Esophagus muscularis mucosa (tissue), 4 donors: ENCODE measurements at places on chromosomes 2 and 18. TPM values are rescaled to one million over a fixed set of nuclear protein-coding genes. Genes with fewer than 3 reads are reported as not detected.

DNA sequence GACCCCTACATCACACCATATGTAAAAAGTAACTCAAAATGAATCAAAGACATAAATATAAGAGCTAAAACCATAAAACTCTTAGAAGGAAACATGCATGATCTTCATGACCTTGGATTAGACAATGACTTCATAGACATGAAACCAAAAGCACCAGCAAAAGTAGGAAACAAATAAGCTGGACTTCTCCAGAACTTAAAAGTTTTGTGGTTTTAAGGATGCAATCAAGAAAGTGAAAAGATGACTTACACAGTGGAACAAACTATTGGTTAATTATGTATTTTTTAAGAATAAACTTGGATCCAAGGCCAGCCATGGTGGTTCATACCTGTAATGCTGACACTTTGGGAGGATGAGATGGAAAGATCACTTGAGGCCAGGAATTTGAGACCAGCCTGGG lies 150.2 kb downstream of the GALNT1 start:
- DNase-seq, result no peak

- DNase-seq, result no peak
Observed at GRCh38 chr2:60725466-60725865, 30.6 kb upstream of the PAPOLG start.

- DNase-seq, result no peak
Observed at GRCh38 chr2:228629251-228629650, 447.8 kb upstream of the SPHKAP start.

DNA sequence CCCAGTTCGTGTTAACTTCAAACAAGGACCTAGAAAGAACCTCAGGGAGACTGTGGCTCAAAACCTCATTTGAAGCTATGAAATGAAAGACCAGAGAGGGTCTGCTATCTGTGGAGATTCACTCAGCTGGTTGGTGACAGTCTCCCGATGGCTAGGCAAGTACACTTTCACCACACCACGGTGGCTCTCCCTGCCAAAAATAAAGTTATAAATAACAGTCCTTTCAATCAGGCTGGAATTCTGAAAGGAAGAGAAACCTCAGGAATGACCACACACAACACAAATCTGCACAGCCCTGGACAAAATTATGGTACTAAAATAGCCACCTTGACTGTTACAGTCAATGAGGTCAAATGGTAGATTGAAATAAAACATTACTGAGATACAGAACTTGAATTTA lies 160.3 kb upstream of the ACAA2 start:
- no peak for DNase-seq

GRCh38 chr18:53817976-53818950 lies 406.2 kb downstream of the MBD2 start:
- no peak for DNase-seq

DNA sequence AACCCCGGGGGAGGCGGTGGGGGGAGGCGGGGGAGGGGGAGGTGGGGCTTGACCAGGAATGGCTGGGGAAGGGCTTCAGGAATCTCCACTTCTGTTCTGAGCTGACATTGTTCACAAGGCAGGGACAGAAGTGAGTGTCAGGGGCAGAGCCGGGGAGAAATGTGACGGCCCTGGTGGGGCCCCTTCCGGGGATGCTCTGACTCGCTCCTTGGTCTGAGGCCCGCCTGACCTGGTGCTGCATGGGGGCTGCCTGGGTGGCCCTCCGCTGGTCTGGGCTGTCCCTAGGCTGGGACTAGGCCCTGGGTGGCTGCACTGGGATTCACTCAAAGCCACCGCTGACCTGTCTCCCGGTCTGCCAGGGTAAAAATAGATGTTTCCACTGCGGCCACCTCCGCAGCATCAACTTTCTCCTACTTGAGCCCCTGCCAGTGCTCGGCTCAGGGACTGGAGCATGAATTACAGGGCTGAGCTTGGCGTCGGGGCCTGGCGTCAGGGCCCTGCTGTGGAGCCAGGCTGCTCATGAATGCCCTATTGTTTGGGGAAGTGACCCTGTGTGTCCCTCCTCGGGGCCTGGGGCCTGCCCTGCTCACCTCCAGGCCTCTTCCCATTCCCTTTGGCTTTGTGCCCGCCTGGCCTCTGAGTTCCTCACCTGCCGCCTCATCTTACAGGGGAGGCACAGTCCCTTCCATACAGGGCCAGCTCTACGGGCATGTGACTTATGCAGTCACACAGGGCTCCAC lies 247.5 kb downstream of the DYSF start:
- DNase-seq, result no peak

DNA sequence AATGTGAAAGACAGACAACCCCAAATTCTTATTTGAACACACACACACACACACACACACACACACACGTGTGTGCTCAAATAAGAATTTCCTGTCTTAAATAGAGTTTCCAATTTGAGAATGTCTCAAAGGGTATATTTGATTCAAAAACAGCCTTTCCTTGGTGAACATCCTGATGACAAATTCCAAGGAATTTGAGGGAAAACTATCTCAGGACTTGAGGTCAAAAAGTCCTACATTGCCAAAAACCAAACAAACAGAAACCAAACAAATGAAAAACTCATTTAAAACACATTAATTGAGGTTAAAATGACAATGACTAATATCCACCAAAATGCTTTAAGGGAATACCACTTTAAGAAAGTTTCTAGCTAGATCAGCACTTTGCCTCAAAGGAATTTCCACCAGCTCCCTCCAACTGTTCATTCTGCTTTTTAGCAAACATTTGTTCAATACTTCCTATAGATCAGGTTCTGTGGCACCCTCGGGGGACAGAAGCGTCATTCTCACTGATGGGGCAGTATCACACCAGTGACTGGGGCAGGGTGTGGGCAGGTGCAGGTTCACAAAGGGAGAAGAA lies 232.1 kb upstream of the TRIB2 start:
- DNase-seq, result peak; percentile 42

DNA sequence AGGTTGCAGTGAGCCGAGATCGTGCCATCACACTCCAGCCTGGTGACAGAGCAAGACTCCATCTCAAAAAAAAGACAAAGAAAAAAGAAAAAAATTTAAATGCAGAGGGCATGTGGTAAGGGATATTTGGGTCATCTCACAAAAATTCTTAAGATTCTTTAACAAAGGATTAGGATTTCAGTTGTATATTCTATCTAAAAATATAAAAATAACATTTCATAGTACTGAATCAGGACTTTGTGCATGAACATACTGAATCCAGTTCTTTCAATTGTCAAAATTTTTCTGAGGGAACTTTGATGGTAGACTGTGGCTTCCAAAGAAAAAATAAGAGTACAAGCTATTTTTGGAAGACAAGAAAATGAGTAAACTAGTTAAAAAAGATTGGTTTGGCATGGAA lies 6.5 kb upstream of the PPP3R1 start:
- DNase-seq, result no peak

GRCh38 chr2:102929721-102930120 lies 167.9 kb downstream of the TMEM182 start:
- DNase-seq, result no peak

DNA sequence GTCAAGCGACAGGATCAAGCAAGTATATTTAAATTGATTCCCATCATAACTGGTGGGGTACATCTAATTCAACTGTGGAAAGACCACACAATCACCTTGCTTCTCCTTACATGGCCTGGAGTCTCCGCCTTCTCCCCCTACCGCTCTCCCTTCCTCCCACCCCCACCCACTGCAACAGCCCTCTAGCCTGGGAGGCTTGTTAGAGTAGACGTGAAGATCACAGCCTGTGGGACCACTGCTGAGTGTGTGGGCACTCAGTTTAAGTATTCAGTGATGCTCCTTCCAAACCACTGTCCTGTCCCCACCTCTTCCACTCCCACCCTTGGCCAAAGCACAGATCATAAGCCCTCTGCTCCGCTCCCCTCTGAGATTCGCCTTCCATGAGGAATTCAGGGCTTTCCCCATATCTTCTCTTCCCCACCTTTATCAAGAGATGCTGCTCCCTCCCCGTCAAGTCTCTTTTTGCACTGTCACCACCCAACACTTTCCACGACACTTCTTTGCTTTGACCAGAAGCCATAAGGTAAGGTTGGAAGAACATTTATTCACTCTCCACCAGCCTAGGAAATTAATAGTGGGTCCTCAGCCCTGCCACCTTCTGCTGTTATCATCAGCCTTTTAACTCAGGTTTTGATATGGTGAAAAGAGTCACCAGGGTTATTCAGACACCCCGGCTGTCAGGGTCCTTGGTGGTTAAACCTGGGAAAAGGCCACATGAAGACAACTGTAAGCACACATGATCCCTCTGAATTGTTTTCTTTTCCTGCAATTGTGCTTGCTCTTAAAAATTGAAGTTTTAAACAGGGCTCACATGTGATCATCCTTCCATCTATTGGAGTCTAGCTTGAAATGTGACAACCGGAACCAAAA lies 1.7 kb downstream of the METTL4 start:
- no peak for DNase-seq

DNA sequence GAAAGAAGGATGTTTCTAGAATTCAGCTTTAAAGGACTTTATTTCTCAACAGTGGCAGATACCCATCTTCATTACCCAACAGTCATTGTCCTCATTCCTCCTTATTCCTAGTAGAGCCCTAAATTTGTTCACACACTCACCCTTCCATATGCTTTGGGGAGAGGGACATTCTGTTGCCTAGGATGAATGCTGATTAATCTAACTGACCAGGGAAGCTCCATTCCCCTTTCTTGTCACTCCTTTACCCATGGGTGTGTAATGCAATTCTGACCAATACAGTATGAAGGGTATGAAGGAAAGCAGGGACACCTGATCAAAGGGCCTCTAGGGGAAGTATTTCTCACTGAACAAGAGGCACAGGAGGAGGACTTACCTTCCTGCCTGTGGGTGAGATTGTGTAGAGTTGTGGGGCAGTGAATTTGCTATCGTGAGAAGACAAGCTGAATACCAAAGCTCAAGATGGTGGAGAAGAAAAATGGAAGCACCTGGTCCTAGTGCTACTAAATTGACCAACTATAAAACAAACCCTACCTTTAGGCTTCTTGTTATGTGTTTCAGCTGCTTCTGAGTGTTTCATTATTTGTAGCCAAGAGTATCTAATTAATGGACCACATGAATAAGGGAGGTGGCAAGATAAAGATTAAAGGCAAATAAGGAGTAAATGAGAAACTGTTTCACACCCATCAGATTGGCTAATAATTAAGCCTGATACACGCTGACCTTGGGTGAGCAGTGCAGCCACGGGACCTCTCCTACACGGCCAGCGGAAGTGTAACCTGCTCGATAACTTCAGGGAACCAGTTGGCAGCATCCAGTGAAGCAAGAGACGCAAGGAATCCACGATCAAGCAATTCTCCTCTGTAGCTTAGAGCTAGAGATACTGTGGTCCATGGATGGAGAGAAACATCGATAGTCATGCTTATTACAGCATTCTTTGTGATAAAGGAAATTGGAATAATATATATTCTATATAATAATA lies 202.3 kb downstream of the MYCN start:
- peak; percentile 64 for DNase-seq

DNA sequence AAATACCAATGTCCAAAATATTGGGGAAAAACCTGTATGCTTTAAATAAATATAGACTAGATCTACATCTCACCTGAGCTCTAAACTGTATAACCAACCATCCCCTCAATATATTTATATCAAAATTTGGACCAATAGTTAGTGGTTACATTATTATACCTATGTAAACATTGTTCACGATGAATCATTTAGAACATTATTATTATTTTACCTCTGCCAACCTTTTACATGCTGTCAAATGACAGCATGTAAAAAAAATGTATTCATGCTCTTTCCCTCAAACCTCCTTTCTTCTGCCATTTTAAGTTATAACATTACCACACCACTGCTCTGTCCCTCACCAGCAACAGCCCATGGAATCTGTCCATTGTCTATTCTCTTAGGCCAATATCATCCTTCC lies 9.6 kb downstream of the FTCDNL1 start:
- no peak for DNase-seq

GRCh38 chr2:98015671-98016070 lies 19.9 kb upstream of the TMEM131 start:
- DNase-seq, result no peak

TCF7L1 gene
- 8.7 TPM for total RNA-seq

DES gene
- total RNA-seq, result 23,535 TPM

PPP1R1C gene
- total RNA-seq, result not detected

DYNAP gene
- not detected for total RNA-seq

SH3RF3 gene
- total RNA-seq, result 17.5 TPM

SCYGR4 gene
- not detected for total RNA-seq

UNC50 gene
- total RNA-seq, result 34.0 TPM
